Activated T-helper 17 cell treated with anti-CD3 and anti-CD28 coated beads, Interleukin-2, amount 50 U/mL, for 72 hours (primary cell): ENCODE measurements at places on chromosomes 4 and X. TPM values are rescaled to one million over a fixed set of nuclear protein-coding genes. Genes with fewer than 3 reads are reported as not detected.
A peak's percentile ranks its signal among the peaks of the same experiment; 100 is the strongest.

The STIM2 gene
- total RNA-seq, result 39.6 TPM

The BMX gene
- total RNA-seq, result not detected

The C1QTNF7 gene
- not detected for total RNA-seq

The ZMAT1 gene
- total RNA-seq, result 3.9 TPM

The GDPD2 gene
- total RNA-seq, result 0.24 TPM

The CYTL1 gene
- total RNA-seq, result not detected

The EPHA5 gene
- total RNA-seq, result not detected

The PDZD11 gene
- total RNA-seq, result 21.6 TPM

The FGD1 gene
- 0.24 TPM for total RNA-seq

The GAB1 gene
- 0.32 TPM for total RNA-seq

The RGS12 gene
- total RNA-seq, result 9.2 TPM

The TRMT44 gene
- 37.3 TPM for total RNA-seq

The IL1RAPL1 gene
- not detected for total RNA-seq

The CPZ gene
- not detected for total RNA-seq

DNA sequence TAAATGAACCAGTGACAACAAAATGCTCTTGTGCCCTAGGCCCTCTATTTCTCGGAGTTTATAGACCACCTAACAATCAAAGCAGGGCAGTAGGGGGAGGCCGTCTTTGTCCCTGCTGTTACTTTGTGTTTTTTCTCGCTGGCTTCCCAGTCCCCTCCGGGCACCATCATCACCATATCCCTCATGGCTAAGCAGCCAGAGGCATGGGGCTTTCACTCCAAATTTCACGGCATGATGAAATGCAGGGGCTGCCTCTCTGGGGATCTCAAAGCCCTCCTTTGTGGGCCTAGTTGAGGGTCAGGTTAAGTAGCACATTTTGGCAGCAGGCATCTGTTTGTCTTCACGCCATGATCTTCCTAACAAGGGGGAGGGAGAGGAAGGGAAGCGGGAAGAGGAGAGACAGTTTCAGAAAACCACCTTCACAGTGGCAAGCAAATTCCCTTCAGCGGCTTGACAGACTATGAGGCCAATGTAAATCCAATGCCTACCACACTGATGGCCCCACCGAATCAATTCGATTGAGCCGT is 91.9 kb downstream of the ANOS1 start:
- no peak for ATAC-seq

- peak; percentile 56 for ATAC-seq
Observed at GRCh38 chr4:183504930-183505610, at the start of gene ING2. Gene ING2 (plus strand): TSS chr4:183505058. CDS start chr4:183505196, 138 bp downstream.

GRCh38 chrX:33142331-33142730 is 69.0 kb downstream of the DMD start:
- no peak for ATAC-seq

DNA sequence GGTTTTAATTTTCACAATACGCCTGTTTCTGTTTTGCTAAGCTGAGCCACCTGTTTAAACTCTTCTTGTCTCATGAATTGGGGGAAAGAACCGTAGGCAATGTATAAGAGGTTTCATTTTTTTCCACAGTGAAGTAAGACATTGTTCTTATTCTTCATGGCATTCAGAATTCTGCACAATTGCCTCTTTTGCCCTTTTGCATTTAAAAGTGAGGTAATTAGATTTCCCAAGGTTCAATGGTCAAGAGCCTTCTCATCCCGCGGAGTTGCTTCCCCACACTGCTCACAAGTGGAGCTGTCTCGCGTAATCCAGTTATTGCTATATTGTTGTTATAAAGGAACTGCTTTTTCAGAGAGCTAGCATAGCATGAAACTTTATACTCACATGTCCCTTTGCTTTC is 90.9 kb upstream of the SPRY1 start:
- ATAC-seq, result no peak

- ATAC-seq, result no peak
Observed at GRCh38 chrX:39165185-39165584, 363.9 kb downstream of the MID1IP1 start.

DNA sequence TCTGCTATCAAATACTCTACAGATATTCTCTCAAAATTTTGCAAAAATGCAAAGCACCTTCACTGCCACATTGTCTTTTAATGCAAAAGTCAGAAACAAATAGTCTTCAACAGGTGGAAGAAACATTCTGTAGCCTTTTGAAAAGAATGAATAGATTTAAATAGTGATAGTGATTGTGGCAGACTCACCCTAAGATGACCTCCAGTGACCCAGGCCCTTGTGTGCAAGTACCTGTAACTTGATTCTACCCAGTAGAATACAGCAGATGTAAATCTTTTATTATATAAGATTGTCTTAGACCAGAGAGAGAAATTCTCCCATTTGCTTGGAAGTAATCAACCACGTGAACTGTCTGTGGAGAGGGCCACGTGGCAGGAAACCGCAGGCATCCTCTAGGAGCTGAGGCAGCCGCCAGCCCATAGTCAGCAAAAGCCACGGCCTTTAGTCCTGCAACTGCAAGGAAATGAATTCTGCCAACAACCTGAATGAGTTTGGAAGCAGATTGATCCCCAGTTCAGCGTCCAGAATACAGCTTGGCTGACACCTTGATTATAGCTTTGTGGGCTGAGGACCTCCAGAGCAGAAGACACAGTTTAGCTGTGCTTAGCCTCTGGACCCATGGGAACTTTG is 272.5 kb downstream of the ARHGAP10 start:
- ATAC-seq, result no peak

- ATAC-seq, result peak; percentile 73
Observed at GRCh38 chr4:792626-793092, 33.3 kb downstream of the CPLX1 start.

- no peak for ATAC-seq
Observed at GRCh38 chr4:84913176-84913575, 53.3 kb downstream of the WDFY3 start.

DNA sequence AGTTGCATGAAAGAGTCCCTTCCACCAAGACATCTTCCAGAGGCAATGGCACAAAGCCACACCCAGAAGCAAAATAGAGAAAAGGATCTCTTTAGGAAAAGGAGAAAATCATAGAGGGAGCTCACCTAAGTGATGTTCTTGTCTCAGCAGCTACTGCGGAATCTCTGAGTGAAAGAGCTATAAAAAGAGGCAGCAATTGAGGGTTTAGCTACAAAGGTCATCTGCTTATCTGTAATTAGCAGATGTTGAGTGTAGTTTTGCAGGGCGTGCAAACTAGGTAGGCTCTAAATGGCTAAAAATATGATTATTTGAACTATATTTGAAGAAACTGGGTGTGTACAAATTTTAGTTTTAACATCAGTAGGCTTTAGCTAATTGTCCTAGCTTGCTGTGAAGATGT is 276.0 kb downstream of the HS3ST1 start:
- ATAC-seq, result no peak

GRCh38 chr4:142881331-142881730 is 35.2 kb upstream of the INPP4B start:
- ATAC-seq, result no peak

DNA sequence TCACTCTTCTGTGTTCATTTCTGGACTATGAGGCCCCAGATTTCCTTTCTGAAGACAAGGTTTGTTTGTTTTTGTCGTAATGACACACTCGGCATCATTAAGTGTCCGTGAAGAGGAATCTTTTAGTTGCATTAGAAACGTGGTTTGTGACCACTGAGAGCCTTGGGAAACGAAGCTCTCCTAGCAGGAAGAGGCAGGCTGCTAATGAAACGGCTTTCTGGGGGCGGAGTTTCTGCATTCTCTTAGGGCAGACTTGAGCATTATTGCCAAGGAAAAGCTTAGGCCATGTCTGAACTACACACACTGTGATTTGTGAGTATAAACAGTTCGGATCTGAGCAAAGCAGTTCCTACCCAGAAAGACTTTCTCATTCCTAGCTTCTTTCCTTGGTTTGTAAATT is 64.0 kb downstream of the SOX3 start:
- no peak for ATAC-seq

GRCh38 chrX:121032531-121032930 is 14.9 kb upstream of the GLUD2 start:
- ATAC-seq, result no peak

GRCh38 chr4:93670434-93670833 is 158.1 kb upstream of the ATOH1 start:
- no peak for ATAC-seq

DNA sequence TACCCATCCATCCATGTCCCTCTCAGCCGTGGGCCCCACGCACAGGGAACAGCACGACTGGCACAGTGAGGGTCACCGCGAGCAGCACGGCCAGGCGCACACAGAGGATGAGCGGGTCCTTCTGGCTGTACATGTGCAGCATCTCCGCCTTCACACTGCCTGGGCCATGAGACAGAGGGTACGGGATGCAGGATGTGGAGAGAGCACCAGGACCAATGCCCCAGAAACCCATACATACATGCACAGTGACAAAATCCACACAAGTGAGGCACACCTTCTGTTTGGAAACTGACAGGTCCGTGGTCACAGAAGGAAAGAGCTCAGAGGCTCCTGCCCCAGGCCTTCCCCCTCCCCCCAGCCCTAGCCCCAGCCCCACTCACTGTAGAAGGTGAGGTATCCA is 9.5 kb downstream of the SLC38A5 start:
- ATAC-seq, result no peak

GRCh38 chrX:109614951-109615350 is 10.0 kb downstream of the KCNE5 start:
- ATAC-seq, result no peak

DNA sequence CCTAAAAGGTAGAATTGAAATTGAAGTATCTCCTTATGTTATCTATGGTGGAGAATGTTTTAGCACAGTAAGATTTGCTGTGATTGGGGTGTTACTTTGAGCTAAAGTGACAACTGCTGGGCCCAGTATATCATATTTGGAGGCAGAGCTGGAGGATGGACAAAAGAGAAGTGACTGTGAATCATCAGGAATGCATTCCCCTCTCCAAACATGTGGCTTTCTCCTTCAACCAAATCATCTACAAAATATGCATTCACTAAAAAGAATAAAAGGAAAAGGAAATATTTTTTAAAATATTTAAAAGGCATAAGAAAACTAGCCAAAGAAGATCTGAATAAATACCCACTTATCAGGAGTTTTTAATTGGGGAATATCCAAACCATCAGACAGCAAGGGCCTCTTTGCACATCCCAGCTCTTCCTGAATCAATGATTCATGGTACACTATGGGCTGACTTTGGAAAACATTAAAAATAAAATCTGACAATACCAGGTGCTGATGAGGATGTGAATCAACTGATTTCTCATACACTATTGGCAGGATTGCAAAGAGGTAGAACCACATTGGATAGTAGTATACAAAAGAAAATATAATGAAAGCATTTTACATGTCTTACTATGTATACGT is 671.7 kb upstream of the NR3C2 start:
- no peak for ATAC-seq

- ATAC-seq, result no peak
Observed at GRCh38 chr4:62344474-62344873, 1144.3 kb downstream of the ADGRL3 start.

GRCh38 chr4:8220661-8221450 is 21.8 kb downstream of the SH3TC1 start:
- no peak for ATAC-seq

DNA sequence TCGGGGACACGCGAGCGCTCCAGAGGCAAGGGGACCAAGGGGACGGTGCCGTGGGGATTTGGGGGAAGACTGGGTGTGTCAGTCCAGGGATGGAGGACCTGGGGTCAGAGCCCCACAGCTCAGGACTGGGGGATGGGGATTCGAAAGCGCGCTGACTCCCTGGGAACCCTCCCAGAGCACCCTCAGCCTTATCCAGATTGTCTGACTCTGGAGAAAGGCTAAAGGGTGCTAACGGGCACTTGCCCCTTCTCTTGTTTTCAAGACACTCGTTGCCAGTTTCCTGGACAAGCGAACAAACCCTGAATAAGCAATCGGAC is 1.1 kb downstream of the DOCK11 start:
- ATAC-seq, result peak; percentile 10

DNA sequence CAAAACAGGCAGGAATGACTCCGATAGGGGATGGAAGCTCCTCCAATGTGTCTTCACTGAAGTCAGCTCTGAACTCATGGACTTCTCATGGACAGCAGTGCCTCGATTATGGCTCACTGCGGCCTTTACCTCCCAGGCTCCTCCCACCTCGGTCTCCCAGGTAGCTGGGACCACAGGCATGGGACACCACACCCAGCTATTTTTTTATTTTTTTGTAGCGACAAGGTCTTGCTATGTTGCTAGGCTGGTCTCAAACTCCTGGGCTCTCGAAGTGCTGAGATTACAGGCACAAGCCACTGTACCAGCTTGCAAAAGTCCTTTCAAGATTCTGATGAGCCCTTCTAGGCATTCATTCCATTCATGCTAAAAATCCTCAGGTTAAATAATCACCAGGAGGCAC is 181.5 kb downstream of the NSUN7 start:
- ATAC-seq, result no peak

- ATAC-seq, result no peak
Observed at GRCh38 chr4:186999686-187000085, 276.0 kb upstream of the FAT1 start.

DNA sequence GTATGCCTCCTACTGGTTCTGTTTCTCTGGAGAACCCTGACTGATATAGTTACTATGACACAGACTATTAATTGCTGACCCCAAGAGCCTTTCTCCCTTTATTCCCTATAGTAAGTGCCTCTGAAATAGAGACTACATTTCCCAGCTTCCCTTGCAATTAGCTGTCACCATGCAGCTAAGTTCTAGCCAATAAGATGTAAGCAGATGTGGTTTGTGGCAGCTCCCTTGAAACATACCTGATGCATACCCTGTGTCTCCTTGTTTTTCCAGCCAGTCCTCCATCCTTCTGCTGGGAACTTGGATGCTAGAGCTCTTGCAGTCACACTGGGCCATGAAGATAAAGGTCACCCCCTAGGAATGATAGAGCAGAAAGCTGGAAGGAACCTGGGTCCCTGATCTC is 9.7 kb upstream of the TMEM165 start:
- ATAC-seq, result no peak

GRCh38 chr4:124946696-124947095 is 234.2 kb upstream of the ANKRD50 start:
- no peak for ATAC-seq

- no peak for ATAC-seq
Observed at GRCh38 chr4:1041147-1041935, 29.9 kb downstream of the FGFRL1 start.

- no peak for ATAC-seq
Observed at GRCh38 chr4:164169591-164169990, 584.3 kb upstream of the SMIM31 start.

DNA sequence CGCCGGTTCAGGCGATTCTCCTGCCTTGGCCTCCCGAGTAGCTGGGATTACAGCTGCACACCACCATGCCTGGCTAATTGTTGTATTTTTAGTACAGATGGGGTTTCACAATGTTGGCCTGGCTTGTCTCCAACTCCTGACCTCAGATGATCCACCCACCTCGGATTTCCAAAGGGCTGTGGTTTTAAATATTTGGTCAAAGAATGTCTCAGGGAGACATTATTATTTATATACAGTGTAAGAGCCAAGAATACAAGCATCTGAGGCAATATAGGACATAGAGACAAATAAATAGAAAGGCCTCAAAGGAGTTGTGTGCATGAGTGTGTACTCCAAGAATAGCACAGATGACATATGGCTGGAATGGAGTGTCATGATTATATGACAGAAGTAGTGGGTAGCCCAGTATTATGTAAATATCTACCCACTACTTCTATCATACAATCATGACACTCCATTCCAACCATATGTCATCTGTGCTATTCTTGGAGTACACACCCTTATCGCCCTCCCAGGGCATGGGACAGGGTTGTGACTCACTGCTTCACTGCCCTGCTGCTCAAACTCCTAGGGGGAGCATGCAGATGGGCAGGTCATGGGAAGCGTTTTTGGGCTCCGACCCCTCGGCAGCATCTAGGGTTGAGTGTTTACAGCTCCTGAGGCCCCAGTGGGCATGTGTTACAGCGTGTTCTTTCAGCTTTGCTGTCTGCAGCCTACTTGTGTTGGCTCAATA is 1649.8 kb upstream of the PCDH10 start:
- ATAC-seq, result no peak
